ENCODE measurements at places on chromosomes 1 and 21.

DNA sequence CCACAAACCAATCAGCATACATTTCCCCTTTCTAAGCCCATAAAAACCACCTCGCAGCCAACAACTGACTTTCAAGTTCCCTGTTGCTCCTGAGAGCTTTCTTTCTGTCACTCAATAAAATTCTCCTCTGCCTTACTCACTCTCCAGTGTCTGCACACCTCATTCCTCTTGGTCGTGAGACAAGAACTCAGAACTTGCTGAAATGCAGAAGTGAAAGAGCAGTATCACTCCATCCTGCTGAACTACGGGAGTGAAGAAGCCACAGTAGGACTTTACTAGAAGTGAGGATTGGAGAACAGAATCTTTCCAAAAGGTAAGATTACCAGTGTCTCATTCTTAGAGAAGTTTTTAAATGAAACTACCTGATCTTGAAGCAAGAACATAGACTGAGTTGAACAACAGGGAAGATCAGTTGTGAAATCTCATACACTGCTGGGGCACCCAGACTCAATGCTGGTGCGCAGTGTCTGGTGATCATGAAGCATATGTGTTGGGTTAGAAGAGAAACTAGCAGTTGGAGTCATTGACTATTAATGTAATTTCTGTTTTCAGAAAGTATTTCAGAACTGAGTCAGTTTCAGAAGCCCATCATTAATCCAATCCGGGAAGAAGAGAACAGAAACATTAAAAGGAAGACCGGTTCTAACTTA lies 726.9 kb upstream of the TMPRSS15 start:
- DNase-seq = no peak

DNA sequence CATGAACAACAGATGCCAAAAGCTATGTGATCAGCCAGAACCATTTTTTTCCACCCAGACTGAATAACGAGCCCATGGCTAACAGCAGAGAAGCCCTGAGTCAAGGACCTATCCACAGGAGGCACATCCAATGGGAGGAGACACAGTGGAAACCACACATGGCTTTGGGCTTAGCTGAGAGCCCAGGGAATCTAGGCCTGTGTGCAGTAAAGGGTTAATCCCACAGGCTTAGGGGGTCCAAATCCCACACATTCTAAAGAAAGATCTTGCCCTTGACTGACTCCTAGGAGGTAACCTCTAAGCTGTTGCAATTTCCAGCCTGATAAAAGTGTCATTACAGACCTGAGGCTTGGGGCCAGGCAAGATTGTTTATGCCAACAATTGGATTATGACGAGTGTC lies 194.5 kb downstream of the DSCAM start:
- DNase-seq = no peak

DNA sequence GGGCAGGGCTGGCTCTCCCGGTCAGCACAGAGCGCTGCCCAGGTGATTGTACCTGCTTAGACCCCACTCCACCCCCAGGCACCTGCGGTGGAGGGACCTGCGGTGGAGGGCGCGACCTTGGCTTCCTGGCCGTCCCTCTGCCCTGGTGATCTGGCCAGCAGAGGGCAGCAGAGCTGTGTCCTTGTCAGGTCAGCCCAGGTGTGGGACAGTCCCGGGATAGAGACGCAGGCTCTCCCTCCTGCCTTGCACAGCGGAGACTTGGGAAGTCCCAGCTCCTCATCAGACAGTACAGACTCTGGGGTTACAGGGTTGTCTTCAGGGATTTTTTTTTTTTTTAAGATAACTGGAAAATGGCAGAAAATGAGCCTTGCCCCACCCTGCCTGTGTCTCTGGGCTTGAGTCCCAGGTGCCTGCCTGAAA lies 10.0 kb downstream of the SLX9 start:
- DNase-seq = peak; percentile 94

DNA sequence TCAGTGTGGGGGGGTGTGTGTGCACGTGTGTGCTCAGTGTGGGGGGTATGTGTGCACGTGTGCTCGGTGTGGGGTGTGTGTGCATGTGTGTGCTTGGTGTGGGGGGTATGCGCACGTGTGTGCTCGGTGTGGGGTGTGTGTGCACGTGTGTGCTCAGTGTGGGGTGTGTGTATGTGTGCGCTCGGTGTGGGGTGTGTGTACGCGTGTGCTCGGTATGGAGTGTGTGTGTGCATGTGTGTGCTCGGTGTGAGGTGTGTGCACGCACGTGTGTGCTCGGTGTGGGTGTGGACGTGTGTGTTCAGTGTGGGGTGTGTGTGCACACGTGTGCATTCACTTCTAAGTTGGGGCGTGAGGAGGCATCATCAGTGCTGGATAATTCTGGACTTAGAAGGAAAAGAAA lies 77.9 kb downstream of the PRDM16 start:
- no peak for DNase-seq

DNA sequence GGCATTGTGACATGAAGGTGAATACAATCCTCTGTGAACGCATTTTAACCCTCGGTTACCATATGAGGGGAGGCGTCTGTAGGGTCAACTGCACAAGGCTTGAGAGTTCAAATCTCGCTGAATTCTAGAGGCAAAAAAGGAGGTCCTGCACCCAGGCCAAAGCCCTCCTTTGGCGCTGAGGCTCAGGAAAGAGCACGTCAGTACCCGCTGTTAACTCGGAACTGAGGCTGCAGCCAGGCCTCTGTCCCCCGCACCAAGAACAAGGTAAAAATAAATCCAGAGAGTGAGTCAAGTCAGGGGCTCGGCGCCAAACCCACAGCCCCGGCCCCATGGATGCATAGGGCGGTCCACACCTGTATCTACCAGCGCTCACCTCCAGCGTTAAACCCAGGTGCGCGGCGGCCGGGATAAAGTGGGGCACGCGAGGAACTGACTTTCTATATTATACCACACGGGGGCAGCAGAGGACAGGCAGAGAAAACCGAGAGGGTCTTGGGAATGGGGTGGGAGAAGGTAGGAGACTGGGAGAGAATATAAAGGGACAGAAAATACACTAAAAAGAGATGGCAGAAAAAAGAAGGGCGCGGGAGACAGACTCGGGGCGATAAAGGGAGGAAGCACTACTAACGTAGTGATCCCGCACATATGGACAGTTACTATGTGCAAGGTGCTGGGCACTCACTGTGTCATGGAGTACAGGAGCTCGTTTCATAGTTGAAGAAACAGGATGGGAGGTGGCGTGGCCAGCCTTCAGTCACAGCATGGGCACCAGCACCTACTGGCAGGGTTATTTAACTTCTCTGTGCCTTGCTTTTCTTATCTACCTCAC lies 54.9 kb downstream of the DMRTA2 start:
- DNase-seq = peak; percentile 73

DNA sequence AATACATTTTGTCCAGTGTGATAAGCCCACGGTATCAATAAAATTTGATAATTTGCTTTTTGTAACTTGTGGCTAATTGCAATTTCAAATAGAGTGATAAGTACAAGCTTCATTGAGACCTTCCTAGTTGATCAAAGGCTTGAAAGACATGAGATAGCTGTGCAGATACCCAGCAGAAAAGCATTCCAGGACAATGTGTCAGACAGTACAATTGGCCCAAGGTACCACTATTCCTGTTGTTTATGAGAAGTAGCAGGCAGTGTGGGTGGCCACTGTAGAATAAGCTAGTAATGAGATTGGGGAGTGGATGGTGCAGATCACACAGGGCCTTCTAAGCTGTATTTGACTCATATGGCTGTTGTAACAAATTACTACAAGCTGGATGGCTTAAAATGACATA lies 182.2 kb downstream of the AMY1C start:
- DNase-seq = no peak

DNA sequence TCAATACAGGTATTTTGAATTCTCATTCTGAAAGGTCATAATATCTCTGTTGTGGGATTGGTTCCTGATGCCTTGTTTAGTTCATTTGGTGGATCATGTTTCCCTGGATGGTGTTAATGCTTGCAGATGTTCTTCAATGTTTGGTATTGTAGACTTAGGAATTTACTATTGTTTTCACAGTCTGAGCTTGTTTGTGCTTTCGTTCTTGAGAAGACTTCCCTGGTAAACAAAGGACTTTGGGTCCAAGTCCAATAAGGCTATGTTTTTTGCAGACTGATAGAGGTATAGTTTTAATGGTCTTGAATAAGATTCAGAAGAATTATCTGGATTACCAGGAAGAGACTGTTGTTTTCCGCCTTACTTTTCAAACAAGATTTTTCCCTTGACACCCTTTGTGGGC lies 1646.3 kb downstream of the AMY1C start:
- DNase-seq = no peak

GRCh38 chr1:209884665-209885117 lies 53.3 kb upstream of the SYT14 start:
- peak; percentile 64 for DNase-seq

GRCh38 chr1:2228157-2228594 lies at the start of gene SKI:
TSS of gene SKI (plus strand) at chr1:2228319. CDS start at chr1:2228767, 448 bp downstream.
- no peak for DNase-seq

GRCh38 chr1:228276174-228276831 lies 68.5 kb downstream of the OBSCN start:
- no peak for DNase-seq

GRCh38 chr1:40140211-40140973 lies 20.8 kb upstream of the RLF start:
- no peak for DNase-seq

DNA sequence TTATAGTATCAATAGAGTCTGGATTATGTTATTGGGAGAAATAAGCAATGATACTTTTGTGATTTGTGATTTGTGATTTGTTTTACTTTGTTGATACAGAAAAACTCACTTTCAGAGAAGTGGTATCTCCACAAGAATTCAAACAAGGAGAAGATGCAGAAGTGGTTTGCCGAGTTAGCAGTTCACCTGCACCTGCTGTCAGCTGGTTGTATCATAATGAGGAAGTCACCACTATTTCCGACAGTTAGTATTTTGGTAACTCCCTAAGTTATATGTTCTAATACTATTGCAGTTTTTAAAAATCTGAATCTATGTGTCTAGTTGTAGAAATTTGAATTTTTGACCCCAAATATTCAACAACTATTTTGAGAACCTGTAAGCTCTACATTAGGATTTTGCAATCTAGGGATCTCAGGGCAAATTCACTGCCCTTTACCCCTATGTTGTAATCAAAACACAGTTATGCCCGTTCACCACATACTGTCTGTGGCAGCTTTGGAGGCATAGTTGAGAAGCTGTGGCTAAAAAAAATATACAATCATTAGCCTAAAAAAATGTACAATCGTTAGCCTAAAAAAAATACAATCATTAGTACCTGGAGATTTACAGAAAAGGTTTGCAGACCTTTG lies 288.1 kb downstream of the NCAM2 start:
- DNase-seq = no peak

GRCh38 chr1:11980676-11980972 lies 380 bp downstream of the MFN2 start:
- no peak for DNase-seq

GRCh38 chr1:185645162-185645640 lies 89.0 kb upstream of the HMCN1 start:
- no peak for DNase-seq

- no peak for DNase-seq
These were observed 248.6 kb downstream of the OLFM3 start for GRCh38 chr1:101748077-101748476.

- DNase-seq = no peak
These were observed 89.5 kb downstream of the OLFM3 start for GRCh38 chr1:101907264-101907663.

DNA sequence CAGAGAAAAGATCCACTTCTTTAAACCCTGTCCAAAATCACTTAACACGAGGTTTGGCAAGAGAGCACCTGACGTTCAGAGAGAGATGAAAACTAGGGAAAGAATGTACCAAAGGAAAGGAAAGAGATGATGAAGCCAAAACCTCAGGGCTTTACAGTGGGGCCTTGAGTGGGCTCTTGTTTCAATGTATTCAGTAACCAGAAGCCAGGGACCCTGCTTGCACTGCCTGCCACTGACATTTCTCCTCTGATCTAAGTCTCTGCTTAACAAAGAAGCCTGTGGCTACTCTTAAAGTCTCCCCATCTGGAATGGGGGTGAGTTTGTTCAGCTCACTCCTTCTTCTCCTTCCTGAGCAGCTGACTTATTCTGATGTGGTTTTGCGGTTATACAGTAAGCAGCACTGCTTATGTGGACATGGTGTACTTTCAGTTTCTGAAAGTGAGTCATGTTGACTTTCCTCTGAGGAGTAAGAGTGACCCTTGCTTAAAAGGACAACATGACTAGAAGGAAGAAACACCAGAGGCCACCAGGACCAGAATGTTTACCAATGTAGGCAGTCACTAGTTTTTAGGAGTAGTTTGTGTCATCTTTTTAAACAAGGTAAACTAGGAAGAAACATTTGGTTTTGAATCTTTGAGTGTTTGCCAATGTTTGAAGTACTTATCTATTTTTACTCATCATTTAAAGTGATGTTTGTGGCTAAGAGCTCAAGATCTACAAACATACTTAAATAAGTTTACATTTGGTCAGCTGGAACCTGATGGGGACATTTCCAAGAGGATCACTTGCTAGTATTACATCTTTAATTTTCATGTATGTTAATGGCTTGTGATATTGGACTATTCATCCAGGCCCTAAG lies 87.4 kb downstream of the FASLG start:
- no peak for DNase-seq

GRCh38 chr1:60281360-60281932 lies 207.9 kb upstream of the C1orf87 start:
- DNase-seq = peak; percentile 53

DNA sequence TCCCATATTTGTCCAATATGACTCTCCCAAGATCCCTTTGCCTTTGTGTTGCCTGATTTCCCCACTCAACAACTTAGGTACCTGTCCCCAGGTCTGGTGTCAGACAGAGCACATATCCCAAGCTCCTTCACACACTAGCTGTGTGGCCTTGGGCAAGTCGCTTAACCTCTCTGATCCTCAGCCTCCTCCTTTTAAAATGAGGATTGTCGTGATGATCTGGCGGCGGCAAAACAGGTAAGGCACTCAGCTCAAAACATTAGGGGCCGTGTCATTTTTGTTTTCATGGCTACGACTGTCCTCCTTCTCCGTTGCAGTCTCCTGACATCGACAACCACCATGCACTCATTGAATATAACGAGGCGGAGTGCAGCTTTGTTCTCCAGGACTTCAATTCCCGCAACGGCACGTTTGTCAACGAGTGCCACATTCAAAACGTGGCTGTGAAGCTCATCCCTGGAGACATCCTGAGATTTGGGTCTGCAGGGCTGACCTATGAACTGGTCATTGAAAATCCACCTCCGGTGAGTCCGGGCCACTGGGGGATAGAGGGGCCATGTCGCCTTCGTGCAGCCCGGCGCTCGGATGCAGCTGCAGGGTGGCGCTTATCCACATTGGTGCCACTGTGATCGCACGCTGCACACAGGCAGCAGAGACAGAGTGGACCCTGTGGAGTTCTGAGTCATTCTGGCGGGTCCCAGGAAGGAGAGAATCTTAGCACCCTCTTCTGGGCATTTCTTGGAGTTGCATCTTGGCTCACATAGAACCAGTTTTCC lies 25.2 kb downstream of the FHAD1 start:
- peak; percentile 64 for DNase-seq

- no peak for DNase-seq
These were observed 67.3 kb downstream of the SLC9A1 start for GRCh38 chr1:27087371-27088220.

- no peak for DNase-seq
These were observed 15.7 kb downstream of the SSR2 start for GRCh38 chr1:156004843-156005584.

GRCh38 chr1:211549092-211549711 lies 29.8 kb downstream of the SLC30A1 start:
- DNase-seq = peak; percentile 26

Data from activated CD8-positive, alpha-beta memory T cell treated with anti-CD3 and anti-CD28 coated beads, Interleukin-2, amount 50 U/mL, for 48 hours (primary cell).